Naive thymus-derived CD4-positive, alpha-beta T cell (primary cell): ENCODE measurements at places on chromosomes 3 and 15. TPM values are rescaled to one million over a fixed set of nuclear protein-coding genes. Genes with fewer than 3 reads are reported as not detected.

Gene MOBP
- not detected for total RNA-seq

Gene HRH1
- total RNA-seq = 0.17 and 0.18 TPM in 2 replicates

Gene SUCNR1
- total RNA-seq = not detected

Gene NMB
- 3.1 TPM for total RNA-seq

Gene ATP8B4
- total RNA-seq = 18.5 TPM

Gene NEDD4
- 5.4 TPM for total RNA-seq

Gene TMEM212
- not detected for total RNA-seq
